Uterus (tissue), 4 donors: ENCODE measurements at places on chromosomes 1 and 21.

DNA sequence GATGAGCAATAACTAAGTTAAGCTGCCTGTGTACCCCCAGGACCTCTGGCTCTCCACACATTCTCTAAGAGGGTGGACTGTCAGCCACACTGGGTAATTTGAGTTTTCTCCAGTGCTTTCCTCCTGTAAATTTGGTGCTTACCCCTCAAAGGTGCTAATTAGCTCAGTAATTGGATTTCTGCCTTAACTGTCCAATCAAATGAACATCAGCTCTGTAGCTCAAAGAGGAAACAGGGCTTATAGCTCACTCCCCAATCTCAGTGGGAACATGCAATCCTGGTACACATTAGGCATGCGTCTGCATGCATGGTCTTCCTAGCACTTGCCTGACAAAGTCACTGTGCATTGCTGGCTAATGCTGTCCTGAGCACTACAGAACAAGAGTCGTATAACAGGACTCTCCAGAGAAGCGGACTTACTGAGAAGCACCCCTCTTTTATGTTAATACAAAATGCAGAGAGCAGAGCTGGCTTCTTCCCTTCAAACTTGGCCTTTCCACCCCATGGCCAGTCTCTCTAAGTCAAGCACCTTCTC is 110.1 kb downstream of the NTPCR start:
- no peak for DNase-seq

- DNase-seq, result no peak
These were observed 32.0 kb upstream of the CD2 start for GRCh38 chr1:116722016-116722838.

- no peak for DNase-seq
These were observed 13.5 kb downstream of the PDPN start for GRCh38 chr1:13597166-13597565.

DNA sequence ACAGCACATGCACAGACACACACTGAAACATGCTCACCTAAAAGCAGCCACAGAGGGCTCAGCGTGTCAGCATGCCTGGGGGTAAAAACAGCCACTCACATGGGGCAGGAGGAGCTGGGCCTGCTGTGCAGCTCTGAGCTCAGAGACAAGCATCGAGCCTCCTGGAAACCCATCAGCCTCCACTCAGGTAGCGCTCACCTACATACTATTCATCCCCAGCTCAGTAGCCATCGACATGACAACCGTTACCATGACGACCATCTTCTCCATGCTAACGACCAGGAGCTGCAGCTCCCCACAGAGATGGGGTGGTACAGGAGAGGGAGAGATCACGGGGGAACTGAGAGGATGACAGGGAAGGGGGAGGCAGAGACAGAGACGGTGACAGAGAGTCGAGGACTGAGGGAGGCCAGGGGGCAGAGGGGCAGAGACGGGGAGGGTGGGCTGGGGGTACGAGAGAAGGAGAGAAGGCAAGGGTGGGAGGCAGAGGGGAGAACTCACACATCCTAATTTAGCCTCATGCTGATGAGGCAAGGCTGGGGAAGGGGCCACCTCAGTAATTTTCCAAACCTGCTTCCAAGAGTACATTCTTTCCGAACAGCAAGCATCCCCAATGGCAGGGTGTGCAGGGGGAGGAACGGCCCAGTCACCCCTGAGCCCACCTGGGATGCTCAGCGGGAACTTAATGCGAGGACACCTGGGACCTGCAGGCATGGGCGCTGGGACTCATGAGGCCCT is 28.4 kb downstream of the SDC3 start:
- DNase-seq, result no peak

DNA sequence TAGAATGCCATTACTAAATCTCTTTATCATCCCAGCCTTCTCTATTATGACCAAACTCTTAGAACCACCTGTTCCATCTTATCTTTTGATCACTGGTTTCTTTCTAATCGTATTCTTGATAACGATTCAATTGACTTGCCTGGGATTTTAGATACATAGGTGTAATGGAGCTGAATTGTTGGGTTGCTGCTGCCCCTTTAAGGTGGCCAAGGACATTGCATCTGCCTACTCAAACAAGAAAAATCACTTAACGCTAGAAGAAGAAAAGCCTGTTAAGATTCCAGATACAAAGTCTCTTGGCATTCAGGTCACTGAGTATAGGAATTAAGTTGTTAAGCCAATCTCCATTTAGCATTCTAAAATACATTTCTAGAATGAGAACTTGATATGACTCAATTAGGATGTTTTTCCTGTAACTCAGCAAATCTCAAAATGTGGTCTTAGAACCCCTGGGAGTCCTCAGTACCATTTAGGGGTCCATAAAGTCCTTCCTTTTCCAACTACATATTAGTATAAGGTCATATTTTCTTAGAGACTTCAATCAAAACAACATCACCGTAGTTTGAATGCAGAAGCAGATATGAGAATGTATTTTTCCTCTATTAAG is 12.4 kb downstream of the NEXN start:
- no peak for DNase-seq

DNA sequence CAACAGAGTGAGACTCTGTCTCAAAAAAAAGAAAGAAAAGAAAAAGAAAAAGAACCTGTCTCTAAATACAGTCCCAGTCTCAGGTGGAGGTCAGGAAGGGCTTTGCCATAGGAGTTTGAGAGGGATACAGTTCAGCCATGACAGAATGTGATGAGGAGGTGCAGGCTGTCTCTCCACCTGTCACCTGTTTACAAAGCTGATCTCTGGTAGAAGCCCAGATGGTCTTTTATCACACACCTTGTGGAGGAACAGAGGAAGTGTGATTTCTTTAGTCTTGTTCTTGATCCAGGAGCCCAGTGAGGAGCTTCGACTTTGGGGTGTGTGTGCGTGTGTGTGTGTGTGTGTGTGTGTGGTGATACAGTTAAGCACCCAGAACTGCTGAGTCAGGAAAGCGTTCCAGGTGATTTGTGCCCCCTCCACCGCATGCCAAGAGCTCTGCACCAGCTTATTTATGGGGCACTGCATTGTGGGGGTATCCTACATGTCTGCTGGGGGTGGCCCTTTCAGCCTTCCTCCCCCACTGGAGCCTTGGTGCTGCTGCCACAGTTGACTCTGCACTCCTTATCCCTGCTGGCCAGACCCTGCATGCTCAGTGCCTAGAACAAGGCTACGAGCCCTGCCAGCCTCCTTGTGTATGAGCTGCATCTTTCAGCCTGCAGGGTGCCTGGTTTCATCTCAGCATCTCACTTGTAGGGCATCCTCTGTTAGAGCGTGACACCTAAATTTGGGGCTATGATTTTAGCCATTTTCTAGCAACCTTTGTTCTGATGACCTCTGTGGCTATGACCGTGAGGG is 19.3 kb downstream of the DOP1B start:
- no peak for DNase-seq

- no peak for DNase-seq
These were observed 14.1 kb downstream of the PTCH2 start for GRCh38 chr1:44828841-44829440.

- no peak for DNase-seq
These were observed 9.2 kb downstream of the IL12RB2 start for GRCh38 chr1:67316918-67317317.

GRCh38 chr1:220330265-220330664 is 58.0 kb upstream of the RAB3GAP2 start:
- no peak for DNase-seq
